ENCODE measurements at places on chromosomes 4 and X.

DNA sequence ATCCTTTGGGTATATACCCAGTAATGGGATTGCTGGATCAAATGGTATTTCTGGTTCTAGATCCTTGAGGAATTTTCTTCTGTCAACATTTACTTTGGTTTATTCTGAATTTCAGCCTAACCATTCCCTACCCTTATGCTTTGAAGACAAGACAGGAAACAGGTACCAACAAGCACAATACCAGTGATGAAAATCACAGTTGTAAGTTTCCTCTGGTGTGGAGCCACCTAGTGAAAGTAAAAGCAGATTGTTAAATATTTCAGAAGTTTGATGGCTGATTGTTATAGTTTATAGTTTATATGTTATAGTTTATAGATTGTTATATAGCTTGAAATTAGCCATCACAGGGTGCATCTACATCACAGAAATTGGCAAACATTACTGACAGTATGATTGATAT is 104.5 kb upstream of the AGA start:
- DNase-seq = no peak

- DNase-seq = no peak
Observed at GRCh38 chr4:4759232-4759631, 100.2 kb upstream of the MSX1 start.

DNA sequence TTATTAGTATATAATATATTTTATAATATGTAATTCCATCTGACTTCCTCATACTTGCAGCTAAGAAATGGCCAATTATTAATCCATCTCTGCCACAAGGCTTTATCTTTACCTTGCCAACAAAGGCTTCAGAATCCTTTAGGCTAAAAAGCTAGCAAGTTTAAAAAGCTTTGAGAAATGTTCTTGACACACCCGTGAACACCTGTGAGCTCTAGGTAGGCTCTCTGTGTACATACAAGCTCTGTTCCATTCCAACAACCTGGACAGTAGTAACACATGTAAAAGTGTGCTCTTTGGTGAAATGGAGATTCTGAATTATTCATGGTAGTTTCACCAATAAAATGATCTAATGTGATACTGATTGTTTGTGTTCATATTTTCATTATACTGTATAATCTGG is 49.7 kb upstream of the USP9X start:
- DNase-seq = no peak

- DNase-seq = no peak
Observed at GRCh38 chr4:153365003-153365402, 20.5 kb downstream of the MND1 start.

DNA sequence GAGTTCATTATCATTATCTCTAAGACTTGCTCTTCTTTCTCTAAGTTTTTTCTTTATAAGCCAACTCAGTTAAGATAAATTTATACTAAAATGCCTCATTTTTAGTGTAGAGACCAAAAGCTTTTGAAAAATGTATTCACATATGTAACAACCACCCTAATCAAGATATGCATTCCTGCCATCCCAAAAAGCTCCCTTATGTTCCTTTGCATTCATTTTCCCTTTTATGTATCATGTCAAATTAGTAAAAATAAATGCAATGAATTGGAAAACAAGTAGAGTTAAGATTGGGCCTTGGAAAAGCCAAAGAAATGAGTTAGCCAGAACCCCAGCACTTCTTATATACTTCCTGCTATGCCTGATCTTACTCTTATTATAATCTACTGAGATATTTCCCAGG is 62.2 kb downstream of the NPY2R start:
- DNase-seq = no peak

GRCh38 chr4:5019796-5020195 is 538 bp upstream of the CYTL1 start:
- no peak for DNase-seq

GRCh38 chrX:51759055-51759839 is 16.0 kb downstream of the GSPT2 start:
- no peak for DNase-seq

DNA sequence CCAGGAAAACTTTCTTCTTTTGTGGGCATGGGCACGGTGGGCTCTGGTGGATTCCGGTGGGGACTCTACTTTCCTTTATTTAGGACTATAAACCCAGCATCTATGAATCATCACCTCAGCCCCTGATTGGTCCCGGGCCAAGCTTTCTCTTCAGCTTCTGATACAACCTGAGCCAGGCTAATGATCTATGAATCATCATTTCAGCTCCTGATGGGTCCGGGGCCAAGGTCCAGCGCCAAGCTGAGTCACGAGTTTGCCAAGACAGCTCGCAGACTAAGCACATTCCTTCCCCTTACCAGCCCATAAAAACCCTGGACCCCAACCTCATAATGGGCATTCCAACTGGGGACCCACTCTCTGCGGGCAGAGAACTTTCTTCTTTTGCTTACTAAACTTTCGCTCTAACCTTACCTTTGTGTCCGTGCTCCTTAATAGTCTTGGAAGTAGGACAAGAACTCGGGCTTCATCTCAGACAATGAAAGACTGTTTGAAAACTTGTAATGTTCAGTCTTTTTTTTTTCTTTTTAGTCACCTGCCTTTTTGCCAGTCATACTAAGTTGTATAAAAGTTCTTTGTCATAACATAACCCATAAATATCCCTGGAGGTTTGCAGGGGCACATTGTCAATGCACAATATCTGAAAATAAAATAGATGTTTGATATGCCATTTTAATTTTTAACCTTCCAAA is 904.9 kb upstream of the EPHA5 start:
- DNase-seq = peak; percentile 89

- DNase-seq = no peak
Observed at GRCh38 chr4:24443200-24443599, 141.2 kb downstream of the DHX15 start.

- DNase-seq = no peak
Observed at GRCh38 chr4:163755013-163755412, 260.5 kb downstream of the TMA16 start.

GRCh38 chr4:856225-856901 is 30.4 kb upstream of the CPLX1 start:
- DNase-seq = no peak

DNA sequence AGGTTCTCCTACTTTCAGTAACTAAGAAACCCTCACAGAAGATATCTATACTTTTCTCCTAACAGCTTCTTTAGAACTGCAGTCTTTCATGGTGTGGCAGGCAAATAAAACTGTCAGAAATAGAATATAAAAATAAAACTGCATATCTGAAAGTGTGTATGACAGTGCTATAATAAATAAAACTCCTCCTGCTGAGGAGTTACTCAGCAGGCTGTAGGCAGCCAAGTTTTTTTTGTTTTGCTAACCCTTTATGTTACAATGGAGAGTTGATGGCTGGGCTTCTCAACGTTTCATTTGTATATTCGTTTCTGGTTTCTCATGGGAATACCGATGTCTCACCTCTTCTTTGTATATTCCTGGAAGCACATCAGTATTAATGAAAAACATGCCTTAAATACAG is 18.2 kb upstream of the UGT2B10 start:
- DNase-seq = no peak

GRCh38 chrX:109281483-109282275 is 200.2 kb downstream of the GUCY2F start:
- no peak for DNase-seq

Measured in EH (cell line).